ENCODE measurements at places on chromosomes 3 and 15.

DNA sequence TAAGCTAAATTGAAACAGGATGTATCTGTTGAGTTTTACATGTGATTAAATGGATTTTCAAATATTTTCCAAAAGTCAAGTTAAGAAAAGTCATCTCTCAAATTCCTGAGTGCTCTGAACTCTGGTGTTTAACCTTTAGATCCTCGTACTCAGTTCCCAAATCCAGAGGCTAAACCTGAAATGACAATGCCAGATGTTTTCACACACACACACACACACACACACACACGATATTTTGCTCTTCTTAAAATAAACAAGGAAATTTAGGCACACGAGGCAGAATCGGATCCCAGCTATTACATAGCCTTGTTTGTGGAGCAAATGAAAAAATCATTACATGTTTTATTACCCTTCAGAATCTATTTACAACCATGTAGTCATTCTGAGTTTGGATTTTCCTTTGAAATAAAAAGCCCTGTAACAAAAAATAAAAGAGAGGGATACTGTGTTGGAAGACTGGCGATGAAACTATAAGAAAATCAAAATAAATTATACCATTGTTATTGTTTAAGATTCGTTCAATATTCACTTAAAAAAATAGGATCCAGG is 20.6 kb upstream of the UBE2E1 start:
- no peak for DNase-seq

DNA sequence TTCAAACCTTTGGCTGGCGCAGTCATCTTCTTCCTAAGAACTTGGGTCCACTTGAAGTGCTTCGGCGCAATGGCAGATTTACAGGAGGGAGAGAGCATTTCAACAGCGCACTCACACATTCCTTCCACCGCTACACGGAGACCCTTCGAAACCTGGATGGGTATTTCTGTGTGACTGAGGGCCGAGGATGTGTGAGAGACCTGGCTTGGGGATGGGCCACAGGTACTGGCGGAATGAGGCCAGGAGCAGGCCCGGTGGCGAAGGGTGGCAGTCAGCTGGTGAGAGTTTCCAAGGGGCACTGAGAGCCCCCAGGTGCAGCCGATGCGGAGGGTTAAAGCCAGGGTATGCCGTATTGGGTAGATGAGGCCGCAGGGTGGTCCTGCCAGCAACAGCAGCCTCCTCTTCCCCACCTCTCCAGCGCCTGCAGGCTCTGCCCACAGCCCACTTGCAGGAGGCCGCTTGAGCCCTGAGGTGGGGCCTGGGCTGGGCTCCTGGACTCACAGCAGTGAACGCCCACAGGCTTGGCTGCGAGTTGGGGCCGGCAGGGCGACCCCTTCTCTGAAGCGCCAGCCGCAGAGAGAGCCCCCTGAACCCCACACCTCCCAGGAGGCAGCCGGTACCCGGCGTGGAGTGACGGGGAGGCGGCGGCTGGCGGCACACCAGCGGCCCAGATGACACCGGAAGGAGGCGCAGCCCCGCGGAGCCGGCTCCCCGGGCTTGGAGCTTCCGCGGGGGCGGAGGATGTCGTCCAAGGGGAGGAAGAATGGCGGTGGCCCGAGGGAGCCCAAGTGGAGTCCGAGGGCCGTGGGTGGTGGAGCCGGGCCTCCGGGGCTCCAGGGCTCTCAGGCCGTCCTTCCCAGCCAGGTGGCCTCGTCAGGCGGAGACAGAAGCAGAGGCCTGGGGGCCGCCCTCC is 166.5 kb downstream of the NSMCE3 start:
- DNase-seq = no peak

GRCh38 chr3:122058294-122058693 is 3.1 kb downstream of the CD86 start:
- no peak for DNase-seq

DNA sequence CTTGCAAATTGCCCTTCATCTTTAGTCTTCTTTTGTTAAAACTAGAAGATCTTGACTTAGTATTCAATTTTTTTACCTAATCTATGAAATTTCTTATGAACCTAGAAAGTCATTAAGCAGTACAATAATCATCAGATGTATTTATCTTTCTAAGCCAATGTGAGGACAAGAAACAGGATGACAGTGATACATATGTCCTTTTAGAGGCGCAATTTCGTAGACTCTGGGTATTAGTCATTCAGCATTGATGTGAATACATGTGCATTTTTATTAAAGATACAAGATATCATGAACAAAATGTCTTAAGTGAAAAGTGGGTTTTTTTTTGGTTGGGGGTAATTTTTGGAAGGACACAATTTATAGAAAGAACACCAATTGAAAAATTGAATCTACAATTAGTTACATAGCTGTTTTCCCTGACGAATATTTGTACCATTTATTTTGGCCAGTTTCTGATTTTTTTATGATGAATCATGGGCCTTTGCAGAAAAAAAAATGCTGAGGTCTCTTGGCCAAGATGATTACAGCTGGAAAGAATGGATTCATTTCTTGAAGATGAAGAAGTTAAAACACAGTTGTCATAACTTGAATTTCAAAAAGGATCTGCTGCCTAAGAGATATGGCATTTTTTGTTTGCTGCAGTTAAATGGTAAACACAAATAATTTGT is 48.9 kb upstream of the AGTR1 start:
- no peak for DNase-seq

GRCh38 chr15:28021281-28022039 is 77.7 kb downstream of the OCA2 start:
- peak; percentile 99 for DNase-seq

GRCh38 chr3:15014606-15015328 is 50.3 kb downstream of the MRPS25 start:
- DNase-seq = no peak

DNA sequence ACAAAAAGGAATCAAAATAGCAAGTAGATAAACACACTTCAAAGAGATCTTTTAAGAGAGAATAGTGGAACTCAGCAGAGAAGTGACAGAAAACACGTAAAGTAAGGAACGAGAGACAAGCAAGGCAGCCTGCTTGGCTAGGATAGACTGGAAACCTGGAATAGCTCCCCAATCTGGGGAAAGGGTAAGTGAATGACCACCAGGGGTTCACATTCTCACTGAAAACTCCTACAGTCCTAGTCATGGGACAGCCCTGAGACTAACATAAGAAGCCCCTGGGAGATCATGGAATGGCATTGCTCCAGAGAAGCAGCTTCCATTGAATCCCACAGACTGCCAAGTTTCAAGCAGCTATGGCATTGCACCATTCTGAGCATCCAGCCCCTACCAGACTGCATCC is 363.6 kb upstream of the ARPP21 start:
- no peak for DNase-seq

DNA sequence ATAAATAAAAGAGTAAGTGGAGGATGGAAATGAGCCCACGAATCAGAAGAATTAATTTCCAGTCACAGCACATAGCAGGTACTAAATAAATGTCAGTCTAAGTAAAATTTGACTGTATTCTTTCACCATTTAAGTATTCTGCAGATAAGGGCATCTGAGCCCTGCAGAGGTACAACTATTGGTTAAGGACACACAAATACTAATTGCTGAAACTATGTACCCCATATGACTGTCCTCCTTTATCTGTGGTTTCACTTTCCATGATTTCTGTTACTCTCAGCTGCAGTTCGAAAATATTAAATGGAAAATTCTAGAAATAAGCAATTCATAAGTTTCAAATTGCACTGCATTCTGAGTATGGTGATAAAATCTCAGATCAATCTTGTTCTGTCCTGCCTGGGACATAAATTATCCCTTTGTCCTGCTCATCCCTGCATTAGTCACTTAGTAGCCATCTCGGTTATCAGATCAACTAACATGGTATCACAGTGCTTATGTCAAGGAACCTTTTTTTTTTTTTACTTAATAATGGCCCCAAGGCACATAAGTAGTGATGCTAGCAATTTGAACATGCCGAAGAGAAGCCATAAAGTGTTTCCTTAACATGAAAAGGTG is 95.1 kb downstream of the LSAMP start:
- no peak for DNase-seq

DNA sequence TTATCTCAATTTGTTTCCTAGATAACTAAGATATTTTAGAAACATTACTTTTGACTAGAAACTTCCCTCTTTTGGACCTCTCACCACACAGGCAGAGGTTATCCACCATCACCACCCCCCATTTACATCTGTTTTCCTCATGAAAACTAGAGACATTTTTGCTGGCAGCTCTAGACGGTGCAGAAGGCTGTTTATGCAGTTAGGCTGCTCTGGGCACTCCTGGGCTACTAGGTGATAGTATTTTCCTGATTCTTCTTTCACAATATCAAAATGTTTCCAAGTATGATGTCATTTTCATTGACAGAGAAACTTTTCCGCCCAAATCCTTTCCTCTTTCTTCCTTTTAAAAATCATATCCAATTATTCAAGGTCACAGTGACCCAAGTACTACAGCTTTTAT is 67.1 kb downstream of the PLOD2 start:
- no peak for DNase-seq

DNA sequence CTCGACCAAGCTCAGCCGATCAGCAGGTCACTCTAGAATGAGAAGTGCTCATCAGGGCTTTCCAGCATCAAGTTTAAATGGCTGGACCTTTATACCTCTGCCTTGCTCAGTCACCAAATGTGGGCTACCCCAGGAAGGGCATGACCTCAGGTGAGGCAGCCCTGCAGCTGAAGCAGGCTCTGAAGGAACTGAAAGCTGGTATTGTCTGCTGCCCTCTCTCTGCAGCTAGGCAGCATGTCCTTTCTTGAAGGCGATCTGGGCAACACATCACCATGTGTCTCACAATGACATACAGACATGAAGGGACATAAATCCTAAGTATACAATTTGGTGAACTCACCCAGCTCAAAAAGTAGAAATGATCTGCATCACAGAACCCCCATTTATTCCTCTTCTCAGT is 38.7 kb upstream of the ARID3B start:
- DNase-seq = no peak

Data from COR-L47 (cell line).